Lung (tissue), 17 donors: ENCODE measurements at places on chromosomes 3 and 15. TPM values are rescaled to one million over a fixed set of nuclear protein-coding genes. Genes with fewer than 3 reads are reported as not detected.

DNA sequence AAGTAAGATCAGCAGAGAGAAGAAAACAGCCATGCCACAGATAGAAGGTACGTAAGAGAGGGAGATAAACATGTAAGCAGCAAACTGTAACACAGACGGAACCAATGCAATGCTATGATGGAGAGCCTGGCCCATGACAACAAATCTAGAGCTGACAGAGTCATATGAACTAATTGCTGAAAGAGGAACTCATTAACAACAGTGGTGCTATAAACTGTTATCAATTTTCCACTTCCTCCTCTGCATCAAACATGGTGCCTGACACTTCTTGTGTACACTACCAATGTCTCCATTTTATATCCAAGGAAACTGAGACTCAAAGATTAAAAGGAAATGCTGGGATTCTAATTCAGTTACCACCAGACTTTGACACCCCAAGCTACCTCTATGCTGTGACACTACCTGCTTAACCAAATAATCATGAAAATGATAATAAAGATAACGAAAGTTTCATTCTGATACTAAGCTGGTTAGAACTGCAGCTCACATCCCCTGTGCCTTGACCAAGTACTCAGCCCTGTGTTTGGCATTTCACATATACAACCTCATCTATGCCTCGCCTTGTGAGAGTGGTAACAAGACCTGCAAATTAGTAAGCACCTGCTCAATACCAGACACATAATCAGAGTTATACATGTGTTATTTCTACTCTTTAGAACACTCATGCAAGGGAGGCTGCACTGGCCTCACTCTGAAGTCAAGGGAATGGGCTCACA lies 79.3 kb downstream of the ANO10 start:
- H3K4me1 ChIP-seq: no peaks in the 10 kb centered on the region
- DNase-seq: no peak
- H3K27me3 ChIP-seq: no peaks in the 10 kb centered on the region
- H3K36me3 ChIP-seq: peaks cover 7% of the 10 kb centered on the region
- H3K4me3 ChIP-seq: no peak overlapping the region

DNA sequence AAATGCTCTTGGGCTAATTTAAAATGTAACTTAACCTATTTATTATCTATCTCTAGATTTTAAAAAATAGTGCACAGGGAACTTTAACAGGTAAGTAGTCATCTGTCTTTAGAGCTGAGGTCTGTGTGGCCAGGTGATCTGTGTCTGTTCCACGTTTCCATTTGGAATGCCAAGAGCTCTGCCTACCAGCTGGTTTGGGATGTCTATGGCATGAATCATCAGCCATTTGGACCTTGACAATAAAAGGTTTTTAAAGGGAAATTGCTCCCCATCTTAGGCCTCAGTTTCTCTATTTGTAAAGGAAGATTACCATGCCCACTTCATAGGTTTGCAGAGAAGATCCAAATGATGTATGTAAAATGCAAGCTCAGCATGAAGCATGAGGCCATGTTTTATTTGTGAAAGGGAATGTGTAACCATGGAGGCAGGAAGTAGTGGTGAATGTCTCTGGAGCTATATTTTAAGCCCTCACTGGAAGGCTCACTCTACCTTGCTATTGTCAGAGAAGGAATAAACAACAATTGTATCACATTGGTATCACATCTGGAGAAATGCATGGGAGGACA lies 548.1 kb upstream of the LMCD1 start:
- H3K4me3 ChIP-seq: no peak overlapping the region
- no peaks in the 10 kb centered on the region for H3K36me3 ChIP-seq
- H3K4me1 ChIP-seq: no peaks in the 10 kb centered on the region
- no peaks in the 10 kb centered on the region for H3K27me3 ChIP-seq
- DNase-seq: no peak

- H3K27me3 ChIP-seq: no peaks in the 10 kb centered on the region
- H3K4me3 ChIP-seq: no peak overlapping the region
- H3K4me1 ChIP-seq: peaks cover 42% of the 10 kb centered on the region
- no peak overlapping the region for H3K27ac ChIP-seq
- DNase-seq: no peak
These were observed 33.6 kb downstream of the VGLL4 start for GRCh38 chr3:11610044-11610671.

The KLHL6 gene
- total RNA-seq: 18.0 TPM

The CYP8B1 gene
- 0.09 TPM for total RNA-seq

- DNase-seq: no peak
- H3K4me3 ChIP-seq: no peak overlapping the region
- no peaks in the 10 kb centered on the region for H3K4me1 ChIP-seq
- H3K27me3 ChIP-seq: no peaks in the 10 kb centered on the region
These were observed 223.5 kb upstream of the RBMS3 start for GRCh38 chr3:29057326-29057725.

The C3orf85 gene
- total RNA-seq: not detected

GRCh38 chr3:184785890-184786279 lies 26.1 kb upstream of the VPS8 start:
- no peaks in the 10 kb centered on the region for H3K27me3 ChIP-seq
- no peak for DNase-seq
- H3K4me1 ChIP-seq: peaks cover 16% of the 10 kb centered on the region
- H3K36me3 ChIP-seq: no peaks in the 10 kb centered on the region
- H3K4me3 ChIP-seq: no peak overlapping the region
- no peak overlapping the region for H3K27ac ChIP-seq

DNA sequence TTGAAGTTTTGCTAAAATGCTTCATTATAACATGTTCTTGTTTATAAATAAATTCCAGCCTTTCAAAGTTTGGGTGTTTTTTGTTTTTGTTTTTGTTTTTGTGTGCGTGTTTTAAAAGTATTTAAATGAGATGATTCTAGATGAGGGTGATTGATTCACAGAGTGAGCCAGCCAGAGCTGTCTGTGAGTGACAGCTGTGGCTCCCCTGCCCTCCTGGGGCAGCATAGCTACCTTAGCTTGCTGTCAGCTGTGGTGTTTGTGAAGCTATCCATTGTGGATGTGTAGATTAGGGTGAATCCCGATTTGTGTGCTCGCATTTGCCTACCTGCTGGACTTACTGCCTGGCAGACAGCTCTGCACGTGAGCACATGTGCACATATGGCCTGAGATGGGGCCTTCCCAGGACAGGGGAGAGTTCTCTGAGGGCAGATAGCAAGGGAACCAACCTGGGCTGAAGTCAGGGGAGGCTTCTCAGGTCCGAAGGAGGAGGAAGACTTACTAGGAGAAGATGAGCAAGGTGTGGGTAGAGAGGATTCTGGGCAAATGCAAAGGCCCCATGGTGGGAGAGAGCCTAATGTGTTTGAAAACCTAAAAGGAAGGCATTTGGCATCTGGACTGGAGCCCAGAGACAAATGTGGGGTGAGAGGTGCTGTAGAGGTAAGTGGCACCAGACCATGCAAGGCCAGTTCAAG lies 124.2 kb downstream of the EEFSEC start:
- no peak for DNase-seq
- H3K36me3 ChIP-seq: no peaks in the 10 kb centered on the region
- no peaks in the 10 kb centered on the region for H3K27me3 ChIP-seq

The CCPG1 gene
- 75.0 TPM for total RNA-seq

GRCh38 chr3:32226875-32227500 lies 11.5 kb upstream of the CMTM8 start:
- H3K4me3 ChIP-seq: no peak overlapping the region
- H3K4me1 ChIP-seq: no peaks in the 10 kb centered on the region
- H3K36me3 ChIP-seq: no peaks in the 10 kb centered on the region
- DNase-seq: no peak

GRCh38 chr3:71312461-71312860 lies 271.1 kb downstream of the FOXP1 start:
- H3K4me1 ChIP-seq: peaks cover 4% of the 10 kb centered on the region
- H3K4me3 ChIP-seq: no peak overlapping the region
- H3K36me3 ChIP-seq: no peaks in the 10 kb centered on the region
- no peaks in the 10 kb centered on the region for H3K27me3 ChIP-seq
- no peak for DNase-seq

The CHRM5 gene
- not detected for total RNA-seq

DNA sequence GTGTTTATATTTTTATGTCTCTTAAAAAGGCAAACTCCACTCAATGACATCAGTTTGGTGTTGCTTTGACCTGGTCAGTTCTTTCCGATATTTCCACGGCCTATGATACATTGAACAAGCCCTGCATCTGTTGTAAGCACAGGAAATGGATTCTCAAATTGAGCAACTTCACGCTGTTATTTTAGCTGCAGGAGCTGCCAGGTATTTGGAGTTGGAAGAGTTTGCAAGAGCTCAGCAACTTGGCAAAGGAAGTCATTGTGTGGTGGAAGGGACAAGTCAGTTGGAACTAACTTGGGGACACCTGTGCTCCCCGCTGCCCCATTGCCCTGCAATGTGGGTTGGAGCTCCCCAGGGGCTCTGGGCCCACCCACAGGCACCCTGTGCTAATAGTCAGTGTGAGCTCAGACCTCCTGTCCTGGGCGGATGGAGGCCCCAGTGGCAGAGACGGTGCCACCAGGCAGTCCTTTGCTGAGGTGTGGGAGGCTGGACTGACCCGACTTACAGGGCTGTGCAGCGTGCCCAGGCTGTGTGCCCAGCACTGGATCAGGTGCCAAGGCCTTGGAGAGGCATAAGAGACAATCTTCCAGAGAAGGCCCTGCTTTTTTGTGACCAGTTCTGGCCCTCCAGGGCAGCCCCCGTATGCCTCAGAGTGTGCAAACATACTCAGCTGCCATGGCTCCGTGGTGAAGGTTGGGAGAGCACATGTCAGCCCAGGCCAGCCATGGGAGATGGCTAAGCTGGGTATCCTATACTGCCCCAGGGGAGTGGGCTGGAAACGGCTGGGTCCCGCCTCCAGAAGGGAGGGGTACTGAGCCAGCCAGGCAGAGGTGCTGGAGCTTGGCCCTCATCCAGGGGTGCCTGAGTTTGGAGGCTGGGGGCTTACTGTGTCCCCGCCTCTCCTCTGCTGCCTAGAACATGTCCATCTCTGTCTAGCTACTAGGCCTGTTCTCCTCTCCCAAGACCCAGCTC lies 43.5 kb downstream of the KY start:
- DNase-seq: peak; percentile 52
- no peak overlapping the region for H3K27ac ChIP-seq
- H3K4me1 ChIP-seq: peaks cover 5% of the 10 kb centered on the region
- no peaks in the 10 kb centered on the region for H3K36me3 ChIP-seq

DNA sequence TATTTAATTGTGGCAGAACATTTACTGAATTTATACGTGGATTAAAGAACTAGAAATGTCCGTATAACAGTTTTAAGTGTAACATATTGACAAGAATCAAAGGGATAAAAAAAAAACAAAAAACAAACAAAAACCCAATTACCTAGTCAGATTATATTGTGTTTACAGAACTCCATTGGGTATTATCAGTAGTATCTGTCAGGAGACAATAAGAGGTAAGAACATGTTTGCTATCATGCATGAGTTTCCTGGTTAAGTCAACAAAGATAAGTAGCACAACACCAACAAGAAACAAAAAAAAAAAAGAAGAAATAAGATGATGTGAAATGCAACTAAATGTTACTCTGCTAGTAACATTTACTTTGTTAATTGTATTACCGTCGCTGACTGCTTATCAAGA lies 570.6 kb downstream of the ZBBX start:
- H3K27ac ChIP-seq: no peak overlapping the region
- no peaks in the 10 kb centered on the region for H3K4me1 ChIP-seq
- no peak overlapping the region for H3K4me3 ChIP-seq
- no peaks in the 10 kb centered on the region for H3K27me3 ChIP-seq
- no peaks in the 10 kb centered on the region for H3K36me3 ChIP-seq

- H3K4me1 ChIP-seq: peaks cover 3% of the 10 kb centered on the region
- no peak overlapping the region for H3K4me3 ChIP-seq
- DNase-seq: no peak
- H3K27me3 ChIP-seq: no peaks in the 10 kb centered on the region
These were observed 24.1 kb downstream of the RHOA start for GRCh38 chr3:49387721-49388120.

The A4GNT gene
- total RNA-seq: 0.25 TPM

GRCh38 chr15:91135201-91136130 lies 35.4 kb downstream of the SV2B start:
- no peak for DNase-seq
- H3K27ac ChIP-seq: no peak overlapping the region
- H3K4me3 ChIP-seq: no peak overlapping the region
- no peaks in the 10 kb centered on the region for H3K36me3 ChIP-seq

The SLC22A14 gene
- not detected for total RNA-seq

DNA sequence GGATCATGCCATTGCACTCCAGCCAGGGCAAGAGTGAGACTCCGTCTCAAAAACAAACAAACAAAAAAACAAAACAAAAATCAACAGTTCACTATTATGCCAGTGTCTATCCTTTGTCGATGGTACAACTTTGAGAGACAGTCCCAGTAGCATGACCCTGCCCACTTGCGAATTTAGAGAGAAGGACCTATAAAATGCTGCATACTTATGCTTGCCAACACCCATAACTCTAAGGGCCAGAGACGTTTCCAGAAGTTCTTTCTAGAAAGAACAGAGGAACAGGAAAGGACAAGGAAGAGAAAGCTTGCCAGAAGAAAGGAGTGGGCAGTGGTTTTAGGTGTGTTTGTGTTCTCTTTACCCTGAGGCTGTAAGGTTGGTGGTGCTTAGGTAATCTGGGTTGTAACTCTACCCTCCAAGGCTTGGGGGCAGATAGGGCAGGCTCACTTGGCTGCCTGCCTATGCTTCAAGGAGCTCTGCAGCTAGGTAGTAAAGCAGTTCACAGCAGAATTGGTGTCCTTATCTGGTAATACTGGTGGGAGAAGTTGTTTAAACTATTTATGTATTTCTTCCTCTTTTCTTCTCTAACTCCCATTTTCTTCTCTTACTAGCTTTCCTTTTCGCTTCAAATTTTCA lies 50.6 kb upstream of the SPPL2A start:
- peak; percentile 13 for DNase-seq
- H3K4me3 ChIP-seq: no peak overlapping the region
- H3K27me3 ChIP-seq: no peaks in the 10 kb centered on the region
- no peak overlapping the region for H3K27ac ChIP-seq
- no peaks in the 10 kb centered on the region for H3K36me3 ChIP-seq
- no peaks in the 10 kb centered on the region for H3K4me1 ChIP-seq

The FBLN2 gene
- 34.0 TPM for total RNA-seq

DNA sequence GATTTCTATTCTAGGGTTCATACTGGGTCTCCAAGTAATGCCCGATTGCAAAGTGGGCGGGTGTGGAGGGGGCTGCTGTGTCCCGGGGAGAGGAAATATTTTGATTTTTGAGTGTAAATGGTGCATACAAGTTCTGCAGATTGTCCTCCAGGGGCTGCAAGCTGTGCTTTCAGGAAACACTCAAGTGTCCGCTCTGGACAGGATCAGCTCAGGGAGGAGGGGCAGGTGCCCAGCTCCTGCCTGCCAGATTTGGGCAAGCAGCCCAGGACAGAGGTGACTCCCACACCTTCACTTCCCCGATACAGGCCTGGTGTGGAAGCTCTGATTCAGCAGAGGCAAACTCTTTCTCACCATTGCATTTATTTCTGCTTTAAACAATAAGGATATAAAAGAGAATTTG lies 142.7 kb downstream of the ALDH1A2 start:
- H3K27ac ChIP-seq: peak overlapping the region; percentile 52
- DNase-seq: peak; percentile 69
- H3K4me3 ChIP-seq: no peak overlapping the region
- peaks cover 25% of the 10 kb centered on the region for H3K4me1 ChIP-seq
- H3K27me3 ChIP-seq: no peaks in the 10 kb centered on the region
- H3K36me3 ChIP-seq: no peaks in the 10 kb centered on the region
